ENCODE measurements at places on chromosomes 5 and 9.
A peak's percentile ranks its signal among the peaks of the same experiment; 100 is the strongest.

- DNase-seq = peak; percentile 99
These were observed 18.2 kb upstream of the DCP2 start for GRCh38 chr5:112958093-112959088.

DNA sequence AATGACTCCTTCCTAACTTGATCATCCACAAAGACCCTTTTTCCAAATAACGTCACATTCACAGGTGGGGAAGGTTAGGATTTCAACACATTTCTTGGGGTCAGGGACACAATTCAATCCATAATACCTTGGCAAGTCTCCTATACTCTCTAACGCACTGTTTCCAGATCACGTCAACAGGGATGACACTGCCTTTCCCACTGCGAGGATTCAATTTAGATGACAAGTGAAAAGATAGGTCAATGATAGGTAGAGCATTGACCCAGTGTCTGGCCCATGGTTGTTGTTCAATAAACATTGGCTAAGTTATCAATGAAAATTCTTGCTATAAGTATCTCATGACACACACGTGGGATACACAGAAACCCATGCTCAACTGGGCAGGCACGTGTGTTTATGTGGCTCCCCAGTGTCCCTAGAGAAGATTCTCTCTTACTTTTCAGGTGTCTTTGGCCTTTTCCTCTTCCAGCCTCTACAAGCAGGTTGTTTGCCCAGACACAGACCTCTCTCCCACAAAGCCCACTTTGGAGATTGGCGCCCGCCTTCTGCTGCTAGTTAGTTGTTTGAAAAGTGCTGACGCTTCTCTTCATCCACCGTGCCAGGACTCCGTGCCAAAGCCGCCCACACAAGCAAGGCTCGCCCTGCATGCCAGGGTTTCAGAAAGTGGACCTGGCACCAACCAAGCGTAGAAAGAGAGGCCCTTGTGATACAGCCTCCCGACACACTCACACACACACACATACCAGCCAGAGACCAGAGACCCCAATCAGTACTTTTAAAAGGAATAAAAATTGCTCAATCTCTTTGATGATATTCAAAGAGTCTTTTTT is 594.5 kb downstream of the BNC2 start:
- DNase-seq = no peak

GRCh38 chr5:170570476-170570875 is 66.7 kb downstream of the KCNIP1 start:
- no peak for DNase-seq

DNA sequence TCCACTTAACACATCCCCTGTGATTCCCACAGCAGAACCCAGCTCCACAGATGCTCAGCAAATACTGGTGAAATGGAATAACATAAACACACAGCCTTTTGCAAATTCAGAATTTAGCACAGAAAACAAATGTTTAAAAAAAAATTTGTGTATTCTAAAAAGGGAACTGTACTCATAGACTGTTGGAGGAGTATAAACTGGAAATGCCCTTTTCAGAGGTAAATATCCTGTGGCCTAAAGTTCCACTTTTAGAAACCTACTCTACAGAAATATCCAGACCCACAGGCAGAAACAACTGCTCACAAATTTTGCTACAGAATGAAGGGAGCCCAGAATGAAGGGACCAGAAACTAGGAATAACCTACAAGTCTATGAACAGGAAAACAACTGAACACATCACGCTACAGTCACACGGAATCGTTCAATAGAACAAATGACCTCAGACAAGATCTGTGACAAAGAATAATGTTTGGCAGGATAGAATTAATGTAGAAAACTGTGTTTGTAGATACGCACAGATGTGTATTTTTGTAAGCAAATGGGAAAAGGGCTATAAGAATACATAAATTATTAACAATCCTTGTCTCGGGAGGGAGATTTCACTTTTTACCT is 78.5 kb downstream of the SHB start:
- no peak for DNase-seq

DNA sequence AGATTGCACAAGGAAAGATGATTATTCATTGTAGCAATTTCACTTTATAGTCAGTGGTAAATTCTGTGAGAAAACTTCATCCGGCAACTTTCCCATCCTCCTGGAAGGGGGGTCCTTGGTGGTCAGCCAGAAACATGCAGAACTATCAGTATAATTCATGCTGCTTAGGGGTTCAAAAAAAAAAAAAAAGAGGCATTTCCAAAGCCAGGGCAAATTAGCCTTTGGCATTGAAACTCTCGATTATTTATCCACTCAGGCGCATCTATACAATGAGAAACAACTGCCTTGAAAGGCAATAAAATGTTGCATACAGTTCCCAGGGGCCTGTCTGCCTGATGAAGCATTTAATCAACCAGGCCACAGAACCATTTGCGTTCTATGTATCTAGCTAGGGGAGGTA is 263.3 kb downstream of the TMEM167A start:
- DNase-seq = no peak

DNA sequence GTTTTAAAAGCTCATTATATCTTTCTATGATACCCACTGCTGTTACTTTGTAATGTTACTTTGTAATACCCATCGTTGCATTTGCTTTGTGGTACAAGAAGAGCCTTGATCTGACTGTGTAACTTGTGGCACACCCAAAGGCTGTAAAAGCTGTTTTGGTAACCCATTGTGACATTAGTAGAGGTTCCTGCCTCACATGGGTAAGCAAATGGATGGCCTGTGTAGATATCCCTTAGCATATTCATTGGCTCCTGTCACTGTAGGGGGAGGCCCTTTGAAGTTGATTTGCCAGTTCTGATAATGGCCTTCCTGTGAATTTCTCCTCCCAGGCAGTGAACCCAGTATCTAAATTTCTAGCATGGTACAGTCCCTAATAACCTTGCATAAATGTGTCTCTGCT is 15.7 kb downstream of the CDK20 start:
- DNase-seq = no peak

DNA sequence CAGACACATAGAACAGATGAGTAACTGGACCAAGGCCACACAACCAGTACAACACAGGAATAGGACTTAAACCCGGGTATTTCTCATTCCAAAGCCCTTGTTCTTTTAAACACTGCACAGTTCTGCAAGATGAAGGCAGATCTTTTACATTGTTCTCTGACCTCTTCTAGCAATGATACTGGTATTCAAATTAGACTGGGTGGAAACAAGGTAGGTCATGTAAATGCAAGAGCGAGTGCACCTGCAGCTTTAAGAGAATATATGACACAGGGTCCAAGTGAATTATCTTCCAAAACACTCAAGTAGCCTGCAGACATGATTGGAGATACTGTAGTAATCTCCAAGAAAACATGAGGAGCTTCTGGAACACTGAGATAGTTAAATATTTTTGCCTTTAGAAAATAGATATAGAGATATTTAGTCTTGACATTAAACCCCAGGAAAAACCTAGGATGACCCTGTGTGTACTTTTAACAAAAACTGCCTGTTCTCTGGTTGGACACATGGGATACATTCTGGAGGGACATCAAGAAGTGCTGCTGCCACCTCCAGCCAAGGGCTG is 130.6 kb upstream of the EPB41L4A start:
- no peak for DNase-seq

DNA sequence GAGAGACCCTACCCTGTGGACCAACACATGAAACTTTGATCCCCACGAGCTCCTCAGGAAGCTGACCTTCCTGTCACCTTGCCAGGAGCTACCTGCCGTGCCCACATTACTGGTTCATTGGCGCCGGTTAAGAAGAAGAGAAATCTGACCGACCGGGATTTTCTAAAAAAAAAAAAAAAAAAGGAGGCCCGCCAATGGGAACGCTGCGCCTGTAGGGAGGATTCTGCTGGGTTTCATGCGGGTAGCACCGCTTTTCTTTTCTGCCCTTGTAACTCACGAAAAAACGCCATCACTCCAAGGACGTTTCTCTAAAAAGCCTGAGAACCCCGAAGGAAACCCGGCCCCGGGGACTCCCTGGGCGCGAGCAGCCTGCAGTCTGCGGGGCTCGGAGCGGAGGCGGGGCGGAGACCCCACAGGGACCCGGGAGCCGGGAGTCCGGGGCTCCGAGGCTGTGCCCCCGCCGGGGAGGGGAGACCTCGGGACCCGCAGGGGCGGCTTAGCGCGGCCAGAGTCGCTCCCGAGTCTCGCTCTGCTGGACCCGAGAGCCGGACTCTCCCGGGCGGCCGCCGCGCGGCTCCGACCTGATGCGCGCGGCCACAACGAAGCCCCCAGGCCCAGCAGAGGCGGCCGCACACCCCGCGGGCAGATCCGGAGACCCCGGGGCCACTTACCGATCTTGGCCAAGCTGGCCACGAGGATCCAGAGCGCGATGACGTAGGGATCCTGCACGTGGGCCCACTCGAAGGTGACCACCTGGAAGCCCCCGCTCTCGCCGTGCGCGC is 617 bp downstream of the SLC9A3 start:
- DNase-seq = no peak

- no peak for DNase-seq
These were observed 76.6 kb downstream of the RAPGEF1 start for GRCh38 chr9:131663288-131663687.

GRCh38 chr9:114606068-114606467 is 5.0 kb upstream of the TMEM268 start:
- DNase-seq = no peak

DNA sequence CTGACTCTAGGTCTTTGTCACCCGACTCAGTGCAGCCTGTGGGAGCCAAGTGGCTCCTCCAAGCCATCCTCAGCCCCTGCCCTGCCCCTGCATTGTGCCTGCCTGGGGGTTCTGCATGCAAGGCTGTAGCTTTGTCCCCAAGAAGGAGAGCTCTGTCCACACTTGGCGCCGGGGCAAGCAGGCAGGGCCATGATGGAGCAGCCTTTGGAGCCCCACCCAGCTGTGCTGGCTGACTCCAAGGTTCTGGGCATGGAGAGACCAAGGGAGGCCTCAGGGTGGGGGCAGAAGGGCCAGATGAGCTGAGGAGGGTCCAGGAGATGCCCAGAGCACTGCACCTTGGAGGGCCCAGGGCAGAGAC is 226.2 kb downstream of the CACNA1B start:
- DNase-seq = no peak

All from fibroblast of skin of back (primary cell).